Retinal pigment epithelial cell (primary cell): ENCODE measurements at places on chromosomes 2 and 18.

GRCh38 chr2:11729362-11730212 is 16.8 kb upstream of the LPIN1 start:
- no peak for DNase-seq

GRCh38 chr2:33250417-33251029 is 225.9 kb upstream of the RASGRP3 start:
- DNase-seq = no peak

- no peak for DNase-seq
Observed at GRCh38 chr2:72263776-72264060, 116.1 kb upstream of the CYP26B1 start.

- no peak for DNase-seq
Observed at GRCh38 chr18:23240609-23240930, 105.3 kb downstream of the CABLES1 start.

- DNase-seq = no peak
Observed at GRCh38 chr2:183081911-183082310, 3.4 kb downstream of the DUSP19 start.

DNA sequence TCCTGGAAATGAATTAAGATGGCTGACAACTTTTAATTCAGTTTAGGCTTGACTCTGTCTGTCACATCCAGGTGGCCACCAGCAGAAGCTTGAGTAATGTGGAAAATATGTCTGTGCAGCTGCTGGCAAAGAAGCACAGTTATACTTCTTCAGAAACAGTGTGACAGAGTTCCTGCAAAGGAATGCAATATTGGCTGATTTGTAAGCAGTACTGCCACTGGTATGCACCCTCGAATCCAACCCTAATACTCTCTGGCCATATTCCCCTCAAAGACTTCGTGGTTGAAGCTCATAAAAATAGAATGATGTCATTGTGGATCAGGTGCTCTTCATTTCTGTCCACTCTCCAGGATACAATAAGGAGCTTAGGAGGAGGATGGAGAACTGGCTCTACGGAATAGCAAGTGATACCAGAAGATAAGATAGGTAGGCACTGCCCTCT is 86.2 kb downstream of the METTL8 start:
- peak; percentile 53 for DNase-seq

- DNase-seq = no peak
Observed at GRCh38 chr2:175854665-175855064, 147.4 kb downstream of the LNPK start.

GRCh38 chr18:79546781-79547272 is 132.8 kb upstream of the CTDP1 start:
- DNase-seq = peak; percentile 35

DNA sequence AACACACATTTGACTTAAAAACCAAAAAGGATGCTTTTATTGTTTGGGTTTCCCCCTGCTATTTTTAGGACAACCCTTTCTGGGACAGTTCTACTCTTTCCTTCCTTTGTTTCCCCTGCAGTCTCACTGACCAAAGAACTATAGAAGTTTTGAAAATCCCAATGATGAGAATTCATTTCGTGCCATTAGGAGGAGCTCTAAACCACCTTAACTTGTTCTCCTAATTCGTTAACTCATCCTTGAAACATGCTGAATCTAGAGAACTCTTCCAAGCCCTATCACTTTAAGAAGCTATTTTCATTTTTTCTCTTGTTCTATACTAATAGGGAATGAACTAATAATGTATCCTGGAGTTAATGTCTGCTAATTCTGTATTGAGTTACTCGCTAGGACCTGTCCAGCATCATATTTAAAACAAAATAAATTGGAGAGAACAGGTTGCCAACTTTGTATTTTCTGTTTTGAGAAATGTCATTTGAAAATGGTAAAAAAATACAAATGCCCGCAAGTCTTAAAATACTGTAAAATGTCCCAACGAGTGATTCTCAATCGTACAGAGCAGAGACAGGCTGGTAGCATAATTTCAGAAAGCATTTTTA is 62.9 kb downstream of the AFTPH start:
- no peak for DNase-seq

DNA sequence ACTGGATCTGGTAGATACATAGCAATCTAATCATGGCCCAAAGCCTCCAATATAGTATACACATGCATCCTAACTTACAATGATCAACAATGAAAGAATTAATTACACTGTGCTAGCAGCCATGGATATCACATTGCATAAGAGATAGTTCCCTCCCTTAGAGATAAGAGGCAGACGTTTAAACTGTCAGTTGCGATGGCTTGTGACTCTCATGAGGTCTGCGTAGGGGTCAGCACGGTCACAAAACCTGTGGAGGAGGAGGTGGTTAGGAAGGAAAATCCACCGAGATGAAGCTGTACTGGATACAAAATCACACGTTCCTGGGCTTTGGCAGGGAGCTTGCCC is 800 bp upstream of the RALB start:
- no peak for DNase-seq

GRCh38 chr2:96913398-96914202 is 43.7 kb upstream of the SEMA4C start:
- DNase-seq = no peak

GRCh38 chr2:178401994-178402437 is 49.0 kb downstream of the PRKRA start:
- no peak for DNase-seq

- DNase-seq = no peak
Observed at GRCh38 chr2:65380255-65380654, 52.1 kb downstream of the SPRED2 start.

GRCh38 chr2:126717928-126718327 is 62.0 kb downstream of the GYPC start:
- no peak for DNase-seq

- DNase-seq = no peak
Observed at GRCh38 chr18:14943967-14944636, 196.1 kb downstream of the ANKRD30B start.
